ENCODE measurements at places on chromosomes 6 and 20.

GRCh38 chr6:166387642-166388289 lies 5.0 kb upstream of the MPC1 start:
- no peak for DNase-seq

DNA sequence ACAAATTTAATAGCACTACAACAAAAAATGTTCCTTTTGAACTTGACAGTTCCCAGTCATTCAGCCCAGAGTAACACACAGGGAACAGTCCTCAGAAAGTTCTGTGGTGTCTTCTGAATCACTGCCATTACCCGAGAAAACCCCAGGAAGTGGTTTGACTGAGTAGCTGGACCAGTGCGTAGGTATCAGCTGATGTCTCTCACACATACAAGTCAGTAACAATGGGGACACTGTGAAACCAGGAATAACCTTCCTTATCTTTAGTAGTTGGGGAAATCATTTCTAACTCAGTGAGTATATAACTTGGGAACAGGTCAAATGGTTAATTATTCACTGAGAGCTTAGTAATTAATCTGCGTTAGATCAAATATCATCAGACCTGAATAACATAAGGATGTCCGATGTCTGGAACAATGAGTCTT lies 73.1 kb downstream of the HIVEP2 start:
- DNase-seq: no peak

- DNase-seq: no peak
Observed at GRCh38 chr6:35454391-35455110, 2.4 kb downstream of the FANCE start.

DNA sequence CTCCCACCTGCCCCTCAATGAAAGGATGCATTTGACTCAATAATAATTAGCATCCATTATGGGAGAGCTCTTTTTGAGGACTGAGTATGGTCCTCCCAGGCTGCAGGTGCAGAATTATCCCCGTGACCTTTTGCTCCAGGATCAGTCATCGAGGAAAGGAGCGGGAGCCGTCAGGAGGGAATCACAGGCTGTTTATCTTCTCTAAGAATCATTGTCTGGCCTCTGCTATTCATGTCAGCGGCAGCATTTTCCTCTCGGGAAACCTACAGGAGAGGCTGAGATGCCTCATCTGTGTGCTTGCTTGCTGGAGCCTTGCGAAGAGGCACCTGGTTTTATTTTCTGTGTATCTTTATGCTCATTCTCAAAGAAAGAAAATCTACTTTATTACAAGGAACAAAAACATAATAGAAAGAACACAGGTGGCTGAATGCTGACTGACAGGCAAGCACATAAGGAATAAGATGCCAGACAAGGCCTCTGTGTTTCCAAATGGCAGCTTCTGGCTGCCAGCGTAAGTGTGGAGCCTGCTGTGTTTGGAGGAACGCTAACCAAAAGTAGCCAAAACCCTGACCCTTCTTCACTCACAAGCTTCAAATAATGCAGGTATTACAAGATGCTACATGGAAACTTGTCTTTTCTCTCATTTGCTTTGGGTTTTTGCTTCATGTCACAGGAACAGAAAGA lies 539.1 kb upstream of the MARCKS start:
- DNase-seq: peak; percentile 23

GRCh38 chr6:36984581-36985416 lies 1.2 kb downstream of the MTCH1 start:
- DNase-seq: peak; percentile 38

GRCh38 chr20:57800791-57801430 lies 91.1 kb upstream of the PMEPA1 start:
- DNase-seq: no peak

- no peak for DNase-seq
Observed at GRCh38 chr6:80742481-80742880, 636.0 kb downstream of the BCKDHB start.

- no peak for DNase-seq
Observed at GRCh38 chr6:154751011-154751800, 18.0 kb downstream of the SCAF8 start.

- DNase-seq: no peak
Observed at GRCh38 chr6:157217198-157217893, 106.0 kb downstream of the TMEM242 start.

DNA sequence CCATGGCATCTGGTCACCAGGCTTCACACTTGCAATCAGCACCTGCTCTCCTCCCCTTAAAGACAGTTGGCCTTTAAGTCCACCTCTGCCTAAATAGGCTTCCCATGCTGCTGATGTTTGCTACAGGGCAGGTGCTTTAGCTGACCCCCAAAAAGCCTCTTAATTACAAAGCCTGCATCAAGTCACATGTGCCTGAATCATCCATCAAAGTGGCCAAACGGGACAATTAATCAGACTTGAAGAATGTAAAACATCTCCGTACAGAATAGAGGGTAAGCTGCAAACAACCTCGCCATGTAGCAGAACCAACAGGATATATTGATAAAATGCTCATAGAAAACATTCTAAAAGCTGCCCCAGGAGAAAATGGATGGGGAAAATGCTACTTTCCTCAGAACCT lies 7.4 kb downstream of the LY86 start:
- DNase-seq: no peak

DNA sequence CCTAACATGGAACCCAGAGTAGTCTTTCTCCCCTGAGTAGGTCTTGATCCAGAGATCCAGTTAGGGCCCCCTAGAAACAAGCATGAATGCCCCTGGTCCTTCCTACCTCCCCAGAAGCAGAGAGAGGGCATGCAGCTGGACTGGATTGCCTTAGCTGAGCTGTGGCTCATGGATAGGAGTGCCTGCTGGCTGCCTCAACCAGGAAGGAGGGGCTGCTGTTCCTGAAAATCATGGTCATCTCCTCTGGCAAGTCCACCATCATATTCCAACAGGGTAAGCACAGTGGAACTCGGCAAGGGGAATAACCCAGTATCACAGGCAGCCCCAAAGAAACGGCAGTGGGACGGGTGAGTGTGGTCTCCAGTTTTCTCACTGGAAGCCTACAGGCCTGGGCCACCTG lies 53.1 kb upstream of the ENTPD6 start:
- no peak for DNase-seq

GRCh38 chr6:143538374-143538773 lies 26.9 kb upstream of the FUCA2 start:
- DNase-seq: no peak

- no peak for DNase-seq
Observed at GRCh38 chr6:112311950-112312547, 35.1 kb upstream of the RFPL4B start.

DNA sequence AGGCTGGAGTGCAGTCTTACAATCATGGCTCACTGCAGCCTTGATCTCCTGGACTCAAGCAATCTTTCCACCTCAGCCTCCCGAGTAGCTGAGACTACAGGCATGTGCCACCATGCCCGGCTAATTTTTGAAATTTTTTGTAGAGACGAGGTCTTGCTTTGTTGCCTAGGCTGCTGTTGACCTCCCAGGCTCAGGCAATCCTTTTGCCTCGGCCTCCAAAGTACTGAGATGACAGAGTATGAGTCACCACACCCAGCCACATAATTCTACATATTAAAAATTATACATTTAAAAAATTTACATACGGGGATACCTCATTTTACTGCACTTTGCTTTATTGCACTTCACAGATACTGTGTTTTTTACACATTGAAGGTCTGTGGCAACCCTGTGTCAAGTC lies 115.1 kb downstream of the MAN1A1 start:
- no peak for DNase-seq

GRCh38 chr20:2564406-2564805 lies 28.0 kb downstream of the TMC2 start:
- DNase-seq: no peak

DNA sequence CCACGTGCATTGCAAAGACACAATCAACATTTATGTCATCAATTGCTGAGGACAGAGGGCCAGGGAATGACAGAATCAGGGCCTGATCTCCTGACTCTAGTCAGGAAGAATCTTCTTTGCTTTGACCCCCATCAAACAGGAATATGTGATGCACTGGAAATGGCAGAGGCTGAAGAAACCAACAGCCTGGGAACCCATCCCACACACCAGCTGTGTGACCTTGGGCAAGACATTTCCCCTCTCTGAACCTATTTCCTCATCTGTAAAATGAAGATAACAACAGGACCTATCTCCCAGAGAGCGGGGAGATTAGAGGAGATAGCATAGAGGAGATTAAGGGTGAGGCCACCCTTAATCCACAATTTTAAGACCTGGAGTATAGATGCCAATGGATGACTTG lies 1.5 kb downstream of the HNF4A start:
- no peak for DNase-seq

- no peak for DNase-seq
Observed at GRCh38 chr6:140548366-140548765, 1173.9 kb upstream of the CITED2 start.

GRCh38 chr6:132058975-132059374 lies 107.8 kb upstream of the CCN2 start:
- DNase-seq: no peak

Measured in neuronal stem cell (in vitro differentiated cells).